ENCODE measurements at places on chromosomes 3 and 15.

- DNase-seq, result no peak
These were observed 23.0 kb upstream of the DNAJC13 start for GRCh38 chr3:132394320-132394719.

DNA sequence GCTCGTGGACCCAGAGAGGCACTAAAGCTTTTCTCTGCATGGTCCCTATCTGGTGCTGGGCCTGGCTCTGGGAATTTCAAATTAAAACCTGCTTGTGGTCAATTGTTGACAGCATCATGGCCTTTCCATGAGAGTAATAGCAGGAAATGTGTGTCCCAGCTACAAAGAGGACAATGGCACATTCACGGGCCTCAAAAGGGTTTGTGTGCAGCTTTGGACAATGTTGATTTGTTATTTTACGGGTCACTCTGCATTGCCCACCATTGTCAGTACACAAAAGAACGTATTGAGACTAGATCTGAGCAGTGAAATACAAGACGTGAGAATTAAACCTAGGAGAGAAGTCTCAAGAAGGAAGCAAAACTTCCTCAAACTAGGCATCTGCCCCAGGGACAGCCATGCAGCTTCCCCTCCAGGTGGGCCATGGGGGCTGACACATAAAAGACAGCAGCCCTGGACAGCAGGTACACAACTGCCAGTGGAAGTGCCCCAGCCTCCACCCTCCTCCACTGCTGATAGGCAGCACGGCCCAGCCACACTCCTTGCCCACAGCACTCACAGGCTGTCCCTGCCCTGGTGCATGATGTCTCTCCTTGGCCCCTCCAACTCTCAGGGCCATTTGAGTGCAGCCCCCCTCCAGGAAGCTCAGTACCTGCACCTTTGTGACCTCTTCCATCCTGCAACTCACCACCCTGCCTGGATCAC is 15.9 kb upstream of the LTF start:
- DNase-seq, result no peak

GRCh38 chr15:49169880-49170597 is at the start of gene GALK2:
TSS of gene GALK2 (plus strand) at chr15:49170247. CDS start at chr15:49170323, 76 bp downstream.
- peak; percentile 46 for DNase-seq

DNA sequence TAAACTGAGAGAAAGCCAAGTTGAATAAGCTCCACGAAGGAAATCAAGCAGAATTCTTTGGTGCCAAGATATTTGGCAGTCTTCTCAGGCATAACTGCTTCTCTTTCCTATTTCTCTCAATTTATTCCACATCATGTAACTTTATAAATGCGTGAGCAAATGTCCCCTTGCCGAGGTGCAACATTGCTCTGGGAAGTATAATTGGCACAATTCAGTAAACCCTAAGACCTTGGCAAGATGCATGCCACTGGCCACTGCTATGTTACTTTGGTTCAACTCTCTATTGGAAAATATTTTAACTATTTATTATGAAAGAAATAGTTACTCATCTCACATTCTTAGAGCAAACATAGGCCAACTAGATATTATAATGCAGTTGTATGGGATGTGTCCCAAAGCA is 170.2 kb downstream of the SUCNR1 start:
- DNase-seq, result no peak

DNA sequence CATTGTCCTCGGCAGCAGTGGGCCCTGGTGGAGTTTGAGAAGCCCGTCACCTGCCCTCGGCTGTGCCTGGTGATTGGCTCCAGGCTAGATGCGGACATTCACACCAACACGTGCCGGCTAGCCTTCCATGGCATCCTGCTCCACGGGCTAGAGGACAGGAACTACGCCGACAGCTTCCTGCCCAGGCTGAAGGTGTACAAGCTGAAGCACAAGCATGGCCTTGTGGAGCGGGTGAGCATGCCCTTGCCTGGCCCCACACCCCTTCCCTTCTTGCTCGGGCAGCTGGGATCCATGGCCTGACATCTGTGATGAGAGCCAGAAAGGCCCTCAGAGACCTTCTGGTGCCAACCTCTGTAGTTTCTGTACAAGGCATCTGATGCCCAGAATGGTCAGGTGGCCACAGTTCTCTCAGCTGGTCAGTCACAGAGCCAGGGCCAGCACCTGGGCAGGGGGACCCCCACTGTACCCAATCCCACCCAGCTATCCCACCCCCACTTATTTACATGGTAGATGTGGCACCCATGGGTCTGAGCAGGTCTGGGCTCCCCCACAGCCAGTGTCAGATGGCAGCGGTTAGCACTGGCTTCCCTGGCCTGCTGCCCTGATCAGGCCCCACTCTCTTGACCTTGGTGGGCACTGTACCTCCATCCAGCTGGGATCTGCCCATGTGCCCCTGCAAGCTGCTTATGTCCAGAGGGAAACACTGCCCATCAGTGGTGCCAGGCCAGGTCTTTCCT is 124.9 kb downstream of the DNAJB8 start:
- DNase-seq, result no peak

GRCh38 chr3:10088256-10088655 is 19.8 kb downstream of the FANCD2OS start:
- DNase-seq, result no peak

DNA sequence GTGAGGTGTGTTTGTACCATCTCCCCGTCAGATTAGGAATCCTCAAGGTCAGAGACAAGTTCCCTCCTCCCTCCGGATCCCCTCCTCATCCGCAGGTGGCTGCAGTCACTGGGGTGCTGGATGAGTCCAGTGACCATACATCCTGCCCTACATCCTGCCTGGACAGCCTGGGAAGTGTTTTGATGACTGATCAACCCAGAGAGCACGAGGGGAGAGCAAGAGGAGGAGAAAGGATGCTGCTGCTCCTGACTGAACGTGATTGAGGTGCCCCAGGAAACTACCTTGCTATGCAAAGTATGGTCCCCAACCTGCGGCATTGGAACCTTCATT is 65.1 kb downstream of the SLC12A8 start:
- DNase-seq, result no peak

DNA sequence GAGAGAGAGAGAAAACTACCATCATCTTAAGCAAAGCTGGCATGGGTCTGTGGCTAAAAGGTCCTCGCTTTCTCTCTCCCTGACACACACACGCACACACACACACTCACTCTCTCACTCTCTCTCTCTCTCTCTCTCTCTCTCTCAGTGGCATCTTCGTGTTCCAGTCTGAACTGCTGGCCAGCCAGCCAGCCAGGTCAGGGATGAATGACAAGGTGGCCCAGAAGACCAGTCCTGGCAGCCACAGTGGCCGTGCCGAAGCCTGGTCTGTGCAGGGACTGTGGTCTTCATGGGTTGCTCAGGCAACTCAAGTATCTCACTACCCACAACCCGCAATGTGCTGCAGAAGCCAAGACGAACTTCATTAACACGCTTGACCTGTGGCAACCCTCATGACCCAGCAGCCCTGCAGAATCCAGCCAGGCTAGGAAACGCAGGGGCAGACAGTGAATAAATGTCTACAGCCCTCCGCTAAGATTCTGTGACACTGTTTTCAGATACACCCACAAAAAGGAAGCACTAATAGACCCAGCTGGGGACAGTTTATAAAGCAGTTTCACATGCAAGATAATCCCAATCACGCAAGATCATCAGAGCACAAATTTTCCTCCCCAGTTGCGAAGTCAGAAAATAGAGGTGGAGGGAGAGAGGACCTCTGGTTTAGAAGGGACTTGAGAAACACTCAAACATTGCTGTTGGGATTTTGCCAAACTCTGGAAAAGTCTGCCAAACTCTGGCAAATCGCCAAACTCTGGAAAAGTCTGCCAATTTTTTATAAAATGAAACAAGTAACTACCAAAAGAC is 66.4 kb downstream of the XXYLT1 start:
- no peak for DNase-seq

DNA sequence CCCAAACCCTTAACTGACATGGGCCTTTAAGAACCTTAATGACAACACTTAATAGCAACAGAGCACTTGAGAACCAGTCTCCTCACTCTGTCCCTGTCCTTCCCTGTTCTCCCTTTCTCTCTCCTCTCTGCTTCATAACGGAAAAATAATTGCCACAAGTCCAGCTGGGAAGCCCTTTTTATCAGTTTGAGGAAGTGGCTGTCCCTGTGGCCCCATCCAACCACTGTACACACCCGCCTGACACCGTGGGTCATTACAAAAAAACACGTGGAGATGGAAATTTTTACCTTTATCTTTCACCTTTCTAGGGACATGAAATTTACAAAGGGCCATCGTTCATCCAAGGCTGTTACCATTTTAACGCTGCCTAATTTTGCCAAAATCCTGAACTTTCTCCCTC is 49.9 kb downstream of the PGPEP1L start:
- DNase-seq, result no peak

GRCh38 chr15:47742742-47743141 is 25.4 kb downstream of the SEMA6D start:
- DNase-seq, result no peak

DNA sequence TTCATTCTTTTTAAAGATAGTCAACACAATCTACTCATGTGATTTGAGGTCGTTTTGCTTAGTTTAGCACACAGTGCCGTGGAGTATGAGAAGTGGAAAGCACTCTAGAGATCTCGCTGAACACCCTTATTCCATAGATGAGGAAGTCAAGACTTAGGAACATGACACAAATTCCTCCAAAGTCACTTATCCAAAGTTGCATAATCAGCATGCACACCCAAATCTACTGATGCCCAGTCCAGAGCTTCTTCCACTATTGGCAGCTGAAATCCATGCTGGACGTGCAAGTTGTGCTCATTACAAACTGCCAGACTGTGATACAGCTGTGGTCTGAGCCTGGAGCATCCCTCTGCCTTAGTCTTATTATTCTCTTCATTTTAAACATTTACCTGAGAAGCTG is 83.5 kb upstream of the ZNF280D start:
- no peak for DNase-seq

DNA sequence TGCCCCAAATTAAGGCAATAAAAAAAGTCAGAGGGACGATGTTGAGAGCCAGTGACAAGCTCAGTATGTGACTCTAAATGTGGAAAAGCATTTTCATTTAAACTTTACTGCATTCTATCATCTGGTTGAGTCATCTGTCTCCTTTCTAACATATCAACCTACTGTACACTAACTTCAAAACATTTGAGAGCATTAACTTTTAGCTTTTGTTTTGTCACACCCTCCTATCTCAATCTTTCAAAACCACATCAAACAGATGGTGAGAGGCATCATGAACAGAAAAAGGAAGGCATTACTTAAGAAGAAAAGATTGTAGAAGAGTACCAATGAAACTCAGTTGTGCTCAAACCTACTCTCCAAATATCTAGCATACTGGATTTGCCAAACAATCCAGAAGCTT is 4.8 kb downstream of the LRRC58 start:
- DNase-seq, result no peak

GRCh38 chr3:186526256-186526606 is 17.9 kb downstream of the CRYGS start:
- DNase-seq, result no peak

- DNase-seq, result no peak
These were observed 10.5 kb downstream of the BFSP2 start for GRCh38 chr3:133410191-133410892.

GRCh38 chr3:71310359-71310979 is 273.1 kb downstream of the FOXP1 start:
- no peak for DNase-seq

DNA sequence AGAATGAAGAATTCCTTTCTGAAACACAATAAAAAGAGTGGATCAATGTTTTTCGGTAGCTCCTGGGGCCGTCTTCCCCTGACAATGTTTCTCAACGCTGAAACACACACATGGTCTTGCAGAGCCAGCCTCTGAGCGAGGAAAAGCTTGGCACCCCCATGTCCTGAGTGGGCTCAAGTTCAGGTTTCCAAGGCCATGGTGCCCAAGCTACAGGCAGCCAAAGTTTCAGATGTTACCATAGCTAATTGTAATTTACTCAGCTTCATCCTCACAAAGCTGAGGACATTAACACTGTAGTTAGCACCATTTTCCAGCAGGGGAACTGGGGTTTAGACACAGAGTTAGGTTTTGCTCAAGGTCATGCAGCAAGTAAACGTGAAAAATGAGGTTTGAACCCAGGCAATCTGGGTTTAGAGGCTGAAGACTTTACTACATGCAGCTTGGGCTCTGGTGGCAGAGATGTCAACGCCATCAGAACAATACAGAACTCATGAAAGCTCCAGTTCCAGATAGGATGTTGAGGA is 199.1 kb downstream of the TJP1 start:
- no peak for DNase-seq
